Skeletal muscle tissue (tissue), 5 donors: ENCODE measurements at places on chromosomes 12 and 14. TPM values are rescaled to one million over a fixed set of nuclear protein-coding genes. Genes with fewer than 3 reads are reported as not detected.

Gene SYNDIG1L
- total RNA-seq = under 0.01 TPM

Gene CABP1
- 0.52 TPM for total RNA-seq

Gene PLA2G1B
- total RNA-seq = not detected

Gene FSCB
- not detected for total RNA-seq

Gene DHRS2
- total RNA-seq = not detected

Gene PRB2
- not detected for total RNA-seq
